ENCODE measurements at places on chromosomes 1 and 21.
A peak's percentile ranks its signal among the peaks of the same experiment; 100 is the strongest.

- DNase-seq: no peak
Observed at GRCh38 chr1:117433943-117434342, 66.7 kb downstream of the MAN1A2 start.

- DNase-seq: no peak
Observed at GRCh38 chr1:99705385-99705784, 59.5 kb downstream of the PALMD start.

DNA sequence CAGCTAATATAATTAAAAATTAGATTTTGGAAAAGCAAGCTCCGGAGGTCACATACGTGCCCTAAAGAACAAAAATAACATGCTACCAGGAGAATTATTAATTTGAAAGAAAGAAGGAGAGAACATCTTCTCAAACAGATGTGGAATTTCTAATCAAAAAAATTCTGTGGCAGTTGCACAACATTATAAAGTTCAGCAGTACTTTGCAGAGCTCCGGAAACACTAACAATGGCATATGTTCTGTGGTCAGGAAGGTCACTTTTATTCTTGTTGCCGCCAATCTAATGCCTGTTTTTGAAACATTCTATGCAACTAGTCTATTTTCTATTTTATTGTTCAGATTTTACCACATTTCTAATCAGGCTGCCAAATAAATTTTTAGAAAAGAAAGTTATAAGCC lies 186.8 kb downstream of the SMYD3 start:
- no peak for DNase-seq

DNA sequence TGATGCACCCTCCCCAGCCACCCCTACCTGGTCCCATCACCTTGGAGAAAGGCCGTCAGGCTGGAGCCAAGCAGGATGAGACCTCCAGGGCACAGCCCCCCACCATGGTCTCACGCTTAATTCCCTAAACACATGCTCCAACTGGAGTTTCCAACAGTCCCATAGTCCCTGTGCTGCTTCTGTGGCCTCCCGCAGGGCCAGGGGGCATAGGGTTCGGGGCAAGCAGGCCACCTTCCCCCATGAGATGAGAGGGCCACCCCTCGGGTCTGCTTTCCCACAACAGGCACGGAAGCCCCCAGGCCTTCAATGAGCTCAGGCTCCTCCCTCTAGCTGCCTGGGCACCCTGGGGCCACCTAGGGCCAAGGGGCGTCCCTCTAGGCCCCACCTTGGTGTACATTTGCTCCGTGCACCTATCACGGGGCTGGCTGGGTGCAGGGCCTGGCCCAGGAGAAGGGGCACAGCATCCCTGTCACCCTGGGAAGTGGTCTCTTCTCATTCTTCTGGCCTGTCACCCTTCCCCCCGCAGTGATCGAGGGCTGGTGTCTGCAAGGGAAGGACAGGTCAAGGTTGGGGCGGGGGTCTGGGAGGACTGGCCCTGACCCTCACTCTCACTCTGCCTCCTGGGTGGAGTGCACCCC lies 42.4 kb downstream of the TRIM11 start:
- DNase-seq: peak; percentile 73

GRCh38 chr1:208928349-208929010 lies 655.0 kb upstream of the CAMK1G start:
- no peak for DNase-seq

DNA sequence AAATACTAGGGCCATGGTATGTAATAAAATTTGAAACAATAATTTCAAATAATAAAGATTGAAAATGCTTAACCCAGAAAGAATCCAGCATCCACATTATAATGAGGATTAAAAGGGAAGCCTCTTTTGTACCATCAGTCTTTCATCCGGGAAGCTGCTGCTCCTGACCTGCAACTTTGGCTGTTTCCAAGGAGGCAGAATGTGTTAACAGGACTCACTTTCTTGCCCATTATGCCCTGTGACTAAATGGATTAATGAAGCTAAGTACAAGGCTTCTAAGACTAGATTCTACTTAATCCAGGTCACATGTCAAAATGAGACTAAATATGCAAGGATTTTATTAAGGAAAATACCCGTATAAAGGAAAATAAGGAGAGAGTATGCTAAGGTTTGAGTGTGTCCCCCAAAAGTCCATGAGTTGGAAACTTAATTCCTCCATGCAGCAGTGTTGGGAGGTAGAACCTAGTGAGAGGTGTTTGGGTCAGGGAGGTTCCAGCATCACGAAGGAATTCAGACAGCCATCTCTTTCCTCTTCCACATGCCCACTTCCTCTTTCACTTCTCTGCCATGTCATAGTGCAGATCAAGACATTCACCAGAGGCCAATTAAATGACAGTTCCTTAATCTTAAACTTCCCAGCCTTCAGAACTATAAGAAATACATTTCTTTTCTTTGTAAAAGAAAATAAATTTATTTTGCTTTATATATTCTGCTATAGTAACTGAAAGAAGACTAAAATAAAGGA lies 27.7 kb downstream of the FMO2 start:
- no peak for DNase-seq

- no peak for DNase-seq
Observed at GRCh38 chr1:79819140-79819539, 812.6 kb upstream of the ADGRL4 start.

GRCh38 chr1:4105300-4105880 lies 205.3 kb upstream of the C1orf174 start:
- DNase-seq: no peak

- no peak for DNase-seq
Observed at GRCh38 chr1:83769594-83770318, 229.2 kb downstream of the TTLL7 start.

GRCh38 chr1:32242341-32242851 lies 4.6 kb upstream of the FAM167B start:
- no peak for DNase-seq

GRCh38 chr1:206653715-206654459 lies 18.6 kb downstream of the DYRK3 start:
- no peak for DNase-seq

- no peak for DNase-seq
Observed at GRCh38 chr1:201042779-201043461, 19.4 kb upstream of the KIF21B start.

DNA sequence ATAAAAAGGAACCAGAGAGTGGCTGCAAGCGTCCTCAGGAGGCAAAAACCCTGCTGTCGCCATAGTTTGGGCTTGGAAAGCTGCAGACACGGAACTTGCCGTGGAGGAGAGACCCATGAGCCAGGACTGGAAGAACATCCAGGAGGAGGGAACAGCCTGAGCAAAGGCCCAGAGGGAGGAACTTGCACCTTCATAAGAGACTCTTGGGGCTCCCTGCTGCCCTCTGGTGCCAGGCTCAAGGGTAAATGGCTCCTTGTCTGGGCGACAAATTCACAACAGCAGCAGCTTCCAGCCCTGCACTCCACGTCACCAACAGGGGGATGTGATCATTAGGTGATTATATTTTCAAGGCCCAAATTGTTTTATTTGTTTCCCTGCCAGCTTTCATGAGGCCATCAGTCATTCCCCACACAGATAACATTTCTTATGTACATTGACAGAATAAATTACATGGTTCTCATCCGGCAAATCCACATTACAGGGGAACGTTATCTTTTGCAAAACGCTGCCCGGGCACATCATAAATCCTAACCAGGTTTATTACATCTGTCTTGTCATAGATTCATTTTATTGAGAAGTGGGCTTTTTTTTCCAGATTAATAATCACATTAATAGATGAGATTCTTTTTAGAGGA lies 143.0 kb upstream of the GRIK3 start:
- DNase-seq: no peak

DNA sequence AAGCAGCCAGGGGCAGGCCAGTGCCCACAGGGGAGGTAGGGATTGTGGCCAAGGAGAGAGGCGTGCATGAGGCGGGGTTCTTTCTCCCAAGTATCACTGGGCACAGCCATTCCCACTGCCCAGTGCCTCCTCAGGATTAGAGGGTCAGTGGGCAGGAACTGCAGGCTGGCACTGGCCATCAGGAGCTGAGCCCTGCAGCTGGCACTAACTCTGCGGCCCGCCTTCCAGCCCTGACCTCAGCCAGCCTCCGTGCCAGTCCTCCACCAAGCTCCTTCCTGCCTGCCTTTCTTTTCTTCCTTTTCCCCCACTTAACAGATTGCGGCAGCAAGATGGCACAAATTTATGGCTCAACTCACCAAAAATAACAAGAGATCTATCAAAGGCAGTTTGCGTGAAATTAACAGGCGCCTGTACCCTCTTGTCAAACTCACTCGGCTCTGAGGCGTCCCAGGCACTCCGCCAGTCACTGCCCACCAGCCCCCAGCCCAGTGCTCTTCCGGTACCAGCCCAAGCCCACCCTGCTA lies 11.1 kb downstream of the ADGRB2 start:
- DNase-seq: no peak

GRCh38 chr1:7898962-7899361 lies 41.7 kb downstream of the TNFRSF9 start:
- no peak for DNase-seq

DNA sequence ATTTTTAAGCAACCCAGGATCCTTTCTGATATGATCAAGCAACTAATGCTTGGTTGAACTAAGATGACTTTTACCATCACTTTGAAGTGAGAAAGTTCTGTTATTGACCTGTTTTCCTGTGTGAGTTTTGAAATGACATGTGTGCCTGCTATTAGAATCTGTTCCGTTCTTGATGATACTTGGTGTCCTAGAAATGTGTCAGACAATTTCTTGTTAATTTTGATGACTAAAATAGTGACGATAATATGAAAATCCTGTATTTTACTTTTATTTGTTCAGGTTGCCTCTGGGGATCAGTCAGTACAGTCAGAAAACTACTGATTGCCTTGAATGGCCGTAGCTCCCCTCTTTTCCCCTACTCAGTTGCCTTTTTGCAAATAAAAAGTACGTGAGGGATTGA lies 228.0 kb downstream of the RYR2 start:
- no peak for DNase-seq

- peak; percentile 98 for DNase-seq
Observed at GRCh38 chr1:115089420-115090185, at the start of gene TSPAN2. Gene TSPAN2, minus strand, starts transcription at chr1:115089503. Its CDS starts 71 bp downstream, at chr1:115089432.

- no peak for DNase-seq
Observed at GRCh38 chr1:54764922-54765561, 719 bp upstream of the PARS2 start.

GRCh38 chr1:181135437-181135731 lies 46.9 kb downstream of the IER5 start:
- no peak for DNase-seq

DNA sequence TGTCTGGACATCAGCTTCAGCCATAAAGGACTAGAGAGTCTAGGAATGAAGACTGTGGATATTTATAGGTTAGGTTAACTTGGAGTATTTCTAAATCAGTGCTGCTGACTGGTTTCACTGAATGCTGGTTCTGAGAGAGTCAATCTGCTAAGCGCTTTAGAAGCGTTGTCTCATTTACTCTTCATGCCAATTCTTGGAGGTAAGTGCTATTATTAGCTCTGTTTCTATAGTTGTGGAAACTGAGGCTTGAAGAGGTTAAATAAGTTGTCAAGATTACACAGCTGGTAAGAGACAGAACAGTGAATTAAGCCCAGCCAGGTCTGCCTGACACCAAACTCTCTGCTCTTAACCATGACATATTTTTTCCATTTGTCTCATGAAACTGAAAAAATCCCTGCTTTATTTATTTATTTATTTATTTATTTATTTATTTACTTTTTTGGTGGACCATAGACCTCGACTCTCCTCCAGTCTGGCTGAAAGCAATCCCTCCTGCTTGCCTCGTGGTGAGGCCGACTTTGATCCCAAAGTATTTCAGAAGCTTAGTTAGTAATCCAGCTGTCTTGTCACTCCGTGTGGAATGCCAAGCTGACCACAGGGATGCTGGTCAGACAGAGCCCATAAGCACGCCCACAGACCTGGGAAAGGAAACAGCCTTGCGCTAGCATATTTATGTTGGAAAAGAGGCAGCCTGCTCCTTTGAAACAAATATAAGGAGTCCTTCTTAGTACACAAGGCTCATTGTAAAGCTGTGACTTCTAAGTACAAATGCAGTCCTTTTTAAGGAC lies 16.9 kb downstream of the NTMT2 start:
- no peak for DNase-seq

DNA sequence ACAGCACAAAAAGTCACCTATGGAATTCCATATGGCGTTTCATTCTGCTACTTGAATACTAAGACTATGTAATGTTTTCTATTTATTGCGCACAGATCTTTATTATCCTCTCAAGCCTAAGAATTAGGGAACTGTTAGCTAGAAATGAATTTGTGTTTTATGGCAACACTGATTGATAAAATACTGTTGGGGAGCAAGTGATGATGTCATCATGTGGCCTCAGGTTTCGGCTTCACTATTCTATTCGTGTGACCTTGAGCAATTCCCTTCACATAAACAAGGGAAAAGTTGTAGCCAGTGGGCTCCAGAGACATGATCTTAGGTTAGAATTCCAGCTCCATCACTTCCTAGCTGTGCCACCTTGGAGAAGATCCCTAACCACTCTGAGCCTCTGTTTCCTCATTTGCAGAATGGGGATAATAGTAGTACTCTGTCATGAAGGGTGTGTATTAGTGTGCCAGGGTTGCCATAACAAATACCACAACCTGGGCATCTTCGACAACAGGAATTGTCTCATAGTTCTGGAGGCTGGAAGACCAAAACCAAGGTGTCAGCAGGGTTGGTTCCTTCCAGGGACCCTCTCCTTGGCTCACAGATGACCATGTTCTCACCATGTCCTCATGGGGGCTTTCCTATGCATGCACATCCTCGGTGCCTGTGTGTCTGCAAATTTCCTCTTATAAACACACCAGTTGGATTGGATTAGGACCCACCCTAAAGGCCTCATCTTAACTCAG lies 371.2 kb downstream of the RRAGC start:
- DNase-seq: no peak

GRCh38 chr1:166289309-166290050 lies 122.7 kb upstream of the FAM78B start:
- no peak for DNase-seq

- no peak for DNase-seq
Observed at GRCh38 chr1:116842654-116843053, 67.1 kb upstream of the PTGFRN start.

DNA sequence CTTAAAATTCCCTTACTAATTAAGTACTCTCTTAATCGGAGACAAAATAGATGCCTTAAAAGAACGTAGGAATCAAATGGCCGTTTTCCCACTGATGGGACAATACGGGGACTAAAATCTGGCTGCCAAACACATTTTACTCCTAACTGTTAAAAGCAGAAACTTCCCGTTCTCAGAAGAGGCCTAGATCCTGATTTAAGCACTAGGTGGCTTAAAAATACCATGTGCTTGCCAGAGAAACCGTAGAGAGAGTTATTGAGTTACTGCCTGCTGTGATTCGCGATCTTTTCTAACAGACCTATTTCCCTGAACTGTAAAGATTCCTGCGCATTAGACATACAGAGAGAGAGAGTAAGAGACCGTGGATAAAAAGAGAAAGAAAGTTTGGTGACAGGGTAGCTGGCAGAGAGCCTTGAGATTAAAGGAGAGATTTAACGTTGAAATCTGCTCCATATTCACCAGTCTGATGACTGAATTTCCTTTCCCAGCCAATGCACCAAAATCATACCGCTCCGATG lies 54.4 kb upstream of the STUM start:
- no peak for DNase-seq

- DNase-seq: no peak
Observed at GRCh38 chr1:207302618-207303393, 18.7 kb upstream of the CD55 start.

- no peak for DNase-seq
Observed at GRCh38 chr1:91724644-91725043, 161.3 kb downstream of the TGFBR3 start.

GRCh38 chr1:170156594-170156993 lies 10.8 kb downstream of the NTMT2 start:
- no peak for DNase-seq

GRCh38 chr1:244302876-244303609 lies 148.7 kb downstream of the ADSS2 start:
- DNase-seq: no peak

- no peak for DNase-seq
Observed at GRCh38 chr1:100387657-100388350, 35.5 kb downstream of the CDC14A start.

- no peak for DNase-seq
Observed at GRCh38 chr21:34736116-34736874, 67.5 kb downstream of the CLIC6 start.

Measured in chondrocyte (in vitro differentiated cells).